T-cell (primary cell): ENCODE measurements at places on chromosomes 6 and 20.
A peak's percentile ranks its signal among the peaks of the same experiment; 100 is the strongest.

DNA sequence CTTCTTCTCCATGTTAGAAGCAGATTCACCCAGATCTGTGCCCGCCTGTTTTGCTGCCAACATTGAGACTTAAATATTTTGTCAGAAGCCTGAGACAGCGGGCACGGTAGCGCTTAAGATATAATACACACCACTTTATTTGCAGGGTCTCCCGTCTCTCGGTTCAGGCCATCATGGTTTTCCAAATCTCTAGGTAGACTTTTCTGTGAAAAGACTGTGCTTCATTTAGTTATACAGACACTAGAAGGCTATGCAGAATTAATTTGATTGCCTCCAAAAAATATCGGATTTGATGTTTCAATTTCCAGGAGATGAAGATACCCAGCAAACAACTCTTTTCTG lies 598 bp downstream of the TBP start:
- H3K27ac ChIP-seq: peak overlapping the region; percentile 88
- H3K36me3 ChIP-seq: peaks cover 22% of the 10 kb centered on the region
- H3K4me3 ChIP-seq: peak overlapping the region; percentile 86
- peaks cover 23% of the 10 kb centered on the region for H3K4me1 ChIP-seq

DNA sequence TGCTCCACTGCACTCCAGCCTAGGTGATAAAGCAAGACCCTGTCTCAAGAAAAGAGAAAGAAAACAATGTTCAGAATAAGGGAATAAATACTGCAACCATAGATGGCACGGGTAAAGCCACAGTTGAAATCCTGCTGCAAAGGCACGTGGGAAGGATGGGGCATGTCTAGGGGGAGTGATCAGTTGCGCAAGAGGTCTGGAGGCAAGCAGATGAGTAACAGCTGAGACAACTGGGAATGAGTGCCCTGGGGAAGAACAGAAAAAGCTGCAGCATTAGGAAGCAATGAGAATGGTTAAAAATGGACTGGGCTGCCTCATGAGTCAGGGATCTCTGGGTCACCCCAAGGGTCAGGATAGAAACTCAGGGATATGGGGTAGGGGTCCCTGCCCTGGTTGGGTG lies 96.3 kb downstream of the GMPR start:
- H3K4me1 ChIP-seq: peaks cover 16% of the 10 kb centered on the region
- no peak overlapping the region for H3K27ac ChIP-seq
- no peaks in the 10 kb centered on the region for H3K36me3 ChIP-seq
- no peaks in the 10 kb centered on the region for H3K27me3 ChIP-seq

DNA sequence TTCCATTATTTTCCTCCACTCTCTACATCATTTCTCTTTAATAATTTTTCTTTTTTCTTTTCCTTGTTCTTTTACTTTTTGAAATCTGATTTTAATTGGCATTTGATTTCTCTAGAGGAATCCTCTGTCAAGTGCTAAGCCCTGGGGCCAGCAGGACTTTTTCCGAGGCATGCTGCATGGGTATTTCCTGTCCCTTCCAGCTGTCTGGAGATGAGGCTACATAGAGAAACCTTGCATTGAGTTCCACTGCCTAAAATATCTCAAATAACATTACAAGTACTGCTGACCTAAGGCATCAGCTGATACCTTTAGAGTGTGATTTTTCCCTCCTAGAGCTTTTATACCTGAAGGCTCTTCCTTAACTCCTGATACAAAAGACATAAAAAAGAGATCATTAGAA lies 6.2 kb downstream of the RNF217 start:
- H3K4me1 ChIP-seq: no peaks in the 10 kb centered on the region
- H3K36me3 ChIP-seq: no peaks in the 10 kb centered on the region
- no peak overlapping the region for H3K4me3 ChIP-seq
- no peak overlapping the region for H3K27ac ChIP-seq

DNA sequence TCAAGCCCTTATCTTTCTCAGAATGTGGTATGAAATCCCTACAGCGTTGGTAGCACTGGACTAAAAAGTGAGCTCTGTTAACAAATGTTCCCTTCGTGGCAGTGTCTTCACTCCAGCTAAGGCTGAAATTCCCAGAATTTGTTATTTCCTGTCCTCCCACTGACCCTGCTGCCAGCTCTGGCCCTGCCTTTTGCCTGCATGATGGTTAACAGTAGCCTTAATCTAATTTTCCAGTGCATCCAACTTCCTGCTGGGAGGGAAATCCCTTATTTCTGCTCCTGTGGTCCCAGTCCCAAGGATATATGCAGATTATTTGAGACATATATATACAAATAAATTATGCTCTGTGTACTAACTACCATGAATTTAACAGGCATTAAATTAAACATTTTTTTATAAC lies 157.2 kb upstream of the CARMIL1 start:
- H3K4me3 ChIP-seq: no peak overlapping the region
- no peak for DNase-seq
- H3K27me3 ChIP-seq: no peaks in the 10 kb centered on the region
- peaks cover 4% of the 10 kb centered on the region for H3K4me1 ChIP-seq

DNA sequence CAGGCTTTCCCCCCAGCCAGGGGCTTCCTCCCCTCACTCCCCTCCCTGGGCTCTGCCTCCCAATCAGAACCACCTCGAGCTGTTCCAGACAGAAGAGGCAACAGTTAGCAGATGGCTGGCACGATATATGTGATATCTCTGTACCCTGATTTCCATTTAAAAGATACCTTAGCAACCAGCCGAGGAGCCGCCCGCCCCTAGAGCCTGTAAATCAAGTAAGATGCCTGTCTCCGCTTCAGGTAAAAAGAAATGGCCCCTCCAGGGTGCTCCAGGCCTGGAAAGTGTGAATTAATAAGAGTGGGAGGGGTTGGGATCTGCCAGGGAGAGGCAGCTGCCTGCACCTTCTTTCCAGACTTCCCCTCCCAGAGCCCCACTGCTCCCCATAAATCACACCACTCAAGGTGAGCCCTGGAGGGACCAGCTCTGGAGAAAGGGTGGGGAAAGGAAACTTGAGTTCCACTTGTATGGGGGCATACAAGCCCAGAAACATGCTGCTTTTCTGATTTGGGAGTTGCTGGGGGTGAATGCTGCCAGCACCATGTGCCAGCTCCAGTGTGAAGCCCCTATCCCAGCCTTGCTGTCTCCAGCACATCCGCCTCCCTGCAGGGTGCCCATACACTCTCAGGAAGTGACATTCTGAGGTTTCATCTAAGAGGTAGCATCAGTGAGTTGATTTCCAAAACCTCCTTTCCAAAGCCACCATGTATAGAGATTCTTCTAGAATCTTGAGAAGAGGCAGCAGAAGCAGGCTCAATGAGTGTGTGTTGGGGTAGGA lies 148.0 kb downstream of the LRFN2 start:
- peaks cover 7% of the 10 kb centered on the region for H3K27me3 ChIP-seq
- DNase-seq: no peak
- no peak overlapping the region for H3K4me3 ChIP-seq
- H3K36me3 ChIP-seq: no peaks in the 10 kb centered on the region

DNA sequence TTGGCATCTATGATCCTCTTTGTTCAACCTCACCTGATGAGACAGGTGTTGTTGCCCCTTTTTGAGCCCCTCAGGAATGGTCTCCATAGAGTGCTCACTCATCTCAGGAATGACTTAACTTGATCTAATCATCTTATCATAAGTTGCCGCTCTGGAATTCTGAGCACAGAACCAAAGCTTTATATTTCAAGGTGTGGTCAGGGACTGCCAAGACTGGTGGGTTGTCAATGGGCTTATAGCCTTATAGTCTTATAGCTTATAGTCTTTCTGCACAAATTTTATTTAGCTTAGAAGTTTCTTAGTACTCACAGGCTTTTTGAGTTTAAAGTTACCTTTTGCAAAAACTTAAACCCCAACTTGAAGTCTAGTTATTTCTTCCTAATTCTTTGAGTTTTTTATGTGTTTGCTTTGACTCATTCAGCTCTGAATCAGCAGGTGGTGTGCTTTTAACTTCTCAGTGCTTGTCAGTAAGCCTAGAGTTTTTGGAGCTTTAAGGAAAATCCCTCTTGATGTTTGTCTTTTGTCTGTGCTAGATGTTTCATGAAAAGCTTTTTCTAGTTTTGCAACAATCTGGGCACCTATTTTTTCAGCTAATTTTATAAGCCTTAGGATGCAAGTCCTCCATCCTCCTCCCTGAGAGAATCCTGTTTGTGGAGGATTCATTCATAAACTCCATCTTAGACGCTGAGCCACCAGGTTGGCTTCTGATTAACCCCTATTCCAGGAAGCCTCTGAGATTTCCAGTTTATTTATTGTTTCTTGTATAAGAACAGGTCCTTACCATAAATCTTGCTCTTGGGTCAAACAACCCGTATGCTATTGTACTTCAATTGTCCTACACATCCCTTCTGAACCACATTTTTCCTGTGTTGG lies 72.3 kb upstream of the SSTR4 start:
- H3K27ac ChIP-seq: no peak overlapping the region
- no peaks in the 10 kb centered on the region for H3K36me3 ChIP-seq
- no peaks in the 10 kb centered on the region for H3K4me1 ChIP-seq
- no peak for DNase-seq
- no peaks in the 10 kb centered on the region for H3K27me3 ChIP-seq
- no peak overlapping the region for H3K4me3 ChIP-seq

DNA sequence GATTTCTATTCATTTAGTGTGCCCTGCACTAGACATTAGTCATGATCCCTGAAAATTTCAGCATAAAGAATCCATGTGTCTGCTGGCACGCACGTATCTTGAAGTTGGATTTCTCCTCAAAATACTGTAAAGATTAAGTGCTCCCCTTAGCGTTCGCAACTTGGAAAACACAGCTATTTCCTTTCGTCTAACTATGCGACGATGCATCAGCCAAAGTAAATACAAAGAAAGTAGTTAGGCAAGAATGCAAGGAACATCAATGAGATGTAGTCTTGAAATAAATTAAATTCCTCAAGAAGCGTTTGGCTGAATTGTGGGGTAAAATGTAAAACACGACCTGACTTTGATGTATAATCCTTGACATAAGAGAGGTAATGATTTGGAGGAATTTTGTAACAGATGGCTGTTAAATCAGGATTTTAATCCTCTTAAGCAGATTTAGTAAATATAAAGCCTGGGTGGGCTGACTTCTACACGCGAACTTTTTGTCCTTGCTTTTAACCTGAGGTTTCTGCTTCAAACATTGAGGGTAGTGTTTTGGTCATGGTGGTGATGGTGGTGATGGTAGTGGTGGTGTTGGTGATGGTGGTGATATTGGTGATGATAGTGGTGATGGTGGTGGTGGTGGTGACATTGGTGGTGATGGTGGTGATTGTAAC lies 88.2 kb downstream of the FOXF2 start:
- no peaks in the 10 kb centered on the region for H3K36me3 ChIP-seq
- no peak for DNase-seq
- no peak overlapping the region for H3K27ac ChIP-seq
- no peaks in the 10 kb centered on the region for H3K4me1 ChIP-seq
- H3K4me3 ChIP-seq: no peak overlapping the region

DNA sequence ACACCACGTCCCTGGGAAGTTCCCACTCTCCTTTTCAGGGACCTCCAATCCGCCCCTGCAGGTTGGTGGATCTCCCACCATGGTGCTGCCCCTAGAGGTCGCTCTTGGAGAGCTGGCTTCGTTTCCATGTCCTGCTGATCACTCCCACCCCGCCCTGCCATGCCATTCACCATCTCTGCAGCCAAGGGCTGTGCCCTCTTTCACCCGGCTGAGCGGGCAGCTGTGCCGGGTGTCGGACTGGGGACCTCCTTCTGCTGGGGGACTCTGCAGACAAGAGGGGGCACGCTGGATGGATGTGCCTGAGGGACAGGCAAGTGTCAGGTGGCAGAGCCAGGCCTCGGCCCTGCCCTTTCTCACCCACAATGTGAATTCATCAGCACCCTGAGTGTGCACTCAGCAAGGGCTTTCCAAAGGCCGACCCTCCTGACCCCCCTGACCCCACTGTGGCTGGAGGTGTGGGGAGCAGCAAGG lies 347.0 kb downstream of the CDH4 start:
- H3K27me3 ChIP-seq: no peaks in the 10 kb centered on the region
- DNase-seq: no peak
- no peak overlapping the region for H3K4me3 ChIP-seq
- H3K4me1 ChIP-seq: no peaks in the 10 kb centered on the region

DNA sequence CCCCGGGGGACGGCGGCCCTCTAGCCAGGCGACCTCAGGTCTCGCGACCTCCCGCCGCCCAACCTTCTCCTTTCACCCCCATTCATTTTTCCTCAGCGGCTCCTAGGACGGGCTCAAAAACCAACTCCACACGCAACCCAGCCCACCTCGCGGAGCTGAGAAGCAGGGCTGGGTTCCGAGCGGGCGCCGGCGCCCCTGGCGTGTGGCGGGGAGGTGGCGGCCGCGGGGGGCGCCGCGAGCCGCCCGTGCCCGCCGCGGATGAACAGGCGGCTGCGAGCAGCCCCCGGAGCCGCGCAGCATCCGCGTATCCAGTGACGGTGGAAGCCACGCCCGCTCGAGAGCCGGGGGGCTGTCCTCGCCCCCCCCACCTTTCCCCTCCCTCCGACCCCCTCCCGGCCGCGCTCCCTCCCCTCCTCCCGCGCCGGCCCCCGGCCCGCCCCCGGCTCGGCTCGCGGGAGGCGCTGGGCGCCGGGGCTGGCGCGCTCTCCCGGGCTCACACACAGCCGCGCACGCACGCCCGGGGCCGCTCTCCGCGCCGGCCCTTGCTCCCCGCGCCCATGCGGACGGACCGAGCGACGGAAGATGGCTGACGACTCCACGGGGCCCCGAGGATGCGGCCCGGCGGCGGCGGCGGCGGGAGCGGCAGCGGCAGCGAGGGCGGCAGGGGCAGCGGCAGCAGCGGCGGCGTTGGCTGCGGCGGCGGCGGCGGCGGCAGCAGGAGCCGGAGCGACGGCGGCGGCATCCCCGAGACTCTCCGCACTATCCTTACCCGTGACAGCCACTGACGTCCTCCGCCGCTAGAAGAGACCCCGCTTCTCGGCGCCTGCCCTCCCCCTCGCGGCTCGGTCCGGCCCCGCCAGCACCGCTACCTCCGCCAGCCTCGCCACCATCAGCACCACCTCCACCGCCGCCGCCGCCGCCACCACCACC lies at the start of gene SOBP:
SOBP (plus strand) TSS at position 482 of the 930 bp plus-strand sequence. CDS start 500 bp downstream, outside the sequence.
- no peak for DNase-seq
- no peak within 1 kb of the TSS for H3K27ac ChIP-seq
- H3K27me3 ChIP-seq: peaks cover 56% of the 10 kb centered on the region
- peaks cover 30% of the 10 kb centered on the region for H3K4me1 ChIP-seq
- no peaks in the 10 kb centered on the region for H3K36me3 ChIP-seq
- peak within 1 kb of the TSS; percentile 56 for H3K4me3 ChIP-seq

DNA sequence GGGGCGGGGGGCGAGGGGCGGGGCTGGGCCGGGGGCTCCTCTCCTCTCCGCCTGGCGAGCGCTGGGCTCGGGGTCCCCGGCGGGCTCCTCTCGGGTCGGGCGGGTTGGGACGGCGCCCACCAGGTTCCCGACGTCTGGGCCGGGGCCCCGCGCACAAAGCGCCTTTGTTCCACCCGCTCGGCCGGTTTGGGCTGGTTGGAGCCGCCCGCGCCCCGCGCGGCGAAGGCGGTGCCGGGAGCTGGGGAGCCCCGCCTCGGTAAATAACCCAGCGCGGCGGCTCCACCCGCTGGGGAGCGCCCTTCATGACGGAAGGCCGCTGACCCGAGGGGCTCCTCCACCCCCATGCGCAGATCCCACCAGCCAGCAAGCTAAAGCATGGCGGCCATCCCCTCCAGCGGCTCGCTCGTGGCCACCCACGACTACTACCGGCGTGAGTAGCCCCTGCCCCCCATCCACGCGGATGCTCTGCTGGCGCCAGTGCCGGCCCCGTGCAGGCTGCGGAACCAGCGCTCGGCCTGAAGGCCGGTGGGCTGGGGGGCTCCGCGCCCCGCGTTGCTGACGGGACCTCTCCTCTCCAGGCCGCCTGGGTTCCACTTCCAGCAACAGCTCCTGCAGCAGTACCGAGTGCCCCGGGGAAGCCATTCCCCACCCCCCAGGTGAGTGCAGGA lies 503 bp downstream of the PPDPF start:
- H3K27ac ChIP-seq: peak overlapping the region; percentile 61
- H3K4me3 ChIP-seq: peak overlapping the region; percentile 69
- DNase-seq: peak; percentile 65
- peaks cover 8% of the 10 kb centered on the region for H3K36me3 ChIP-seq
